ENCODE measurements at places on chromosomes 2 and 18. TPM values are rescaled to one million over a fixed set of nuclear protein-coding genes. Genes with fewer than 3 reads are reported as not detected.

Gene FBXO36
- total RNA-seq: 5.6 TPM

- peak; percentile 62 for DNase-seq
- H3K4me1 ChIP-seq: no peaks in the 10 kb centered on the region
Observed at GRCh38 chr2:64988420-64989125, 626 bp upstream of the SLC1A4 start.

DNA sequence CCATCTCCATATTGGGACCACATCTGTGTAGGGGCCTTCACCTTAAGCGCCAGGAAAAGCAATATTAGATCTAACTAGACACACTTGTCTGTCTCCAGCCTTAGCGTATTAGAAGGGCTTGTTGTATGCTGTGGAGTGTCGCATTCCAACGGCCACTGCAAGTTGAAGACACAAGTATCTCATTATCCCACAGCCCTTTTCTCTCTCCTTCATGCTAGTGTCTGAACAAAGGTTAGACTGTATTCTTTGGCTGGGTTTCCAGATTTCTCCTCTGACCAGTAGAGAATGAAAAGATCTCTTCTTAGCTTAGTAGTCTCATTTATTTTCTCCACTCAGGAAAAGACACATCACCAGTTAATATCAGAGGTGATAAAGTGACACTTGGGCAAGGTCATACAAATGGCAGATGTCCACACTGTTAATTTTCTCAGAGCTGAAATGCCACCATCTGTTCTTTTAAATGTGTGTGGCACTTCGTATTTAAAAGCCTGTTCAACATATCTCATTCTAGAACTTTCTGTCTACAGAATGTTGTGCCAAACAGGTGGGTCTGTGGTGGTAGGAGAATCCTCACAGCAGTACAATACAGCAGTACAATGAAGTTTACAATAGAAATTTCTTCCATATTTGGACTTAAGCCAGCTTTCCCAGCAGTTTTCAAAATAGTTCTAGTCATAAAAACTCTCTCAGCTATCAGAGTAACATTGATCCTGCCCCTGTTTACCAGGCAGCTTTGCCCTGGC, 94.0 kb upstream of the ITGA6 start:
- no peaks in the 10 kb centered on the region for H3K4me1 ChIP-seq
- no peaks in the 10 kb centered on the region for H3K36me3 ChIP-seq
- no peak for DNase-seq
- H3K27ac ChIP-seq: no peak overlapping the region

Gene DYSF
- 9.4 TPM for total RNA-seq

DNA sequence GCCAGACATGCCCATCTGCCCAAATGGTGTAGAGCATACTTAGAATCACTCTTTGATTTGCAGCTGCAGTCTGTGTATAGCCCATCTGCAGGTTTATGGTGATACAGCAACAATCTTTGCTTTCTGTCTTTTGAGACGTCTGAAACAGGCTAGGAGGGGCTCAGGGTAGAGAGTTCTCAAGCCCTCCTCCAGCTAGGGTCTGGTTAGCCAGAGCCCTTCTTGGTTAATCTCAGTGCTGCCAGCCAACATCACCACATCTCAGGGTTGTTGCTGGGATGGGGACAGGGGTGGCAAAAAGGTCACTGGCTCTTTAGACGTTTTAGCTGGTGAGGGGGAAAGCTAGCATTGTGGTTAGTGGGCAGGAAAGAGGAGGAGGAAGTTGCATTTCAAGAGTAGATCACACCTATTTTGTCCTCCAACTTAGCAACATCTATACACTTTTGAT, 136.6 kb upstream of the ACAA2 start:
- DNase-seq: no peak
- H3K27ac ChIP-seq: no peak overlapping the region
- no peaks in the 10 kb centered on the region for H3K36me3 ChIP-seq
- no peaks in the 10 kb centered on the region for H3K4me1 ChIP-seq
- no peak overlapping the region for H3K4me3 ChIP-seq
- H3K27me3 ChIP-seq: no peaks in the 10 kb centered on the region

- H3K36me3 ChIP-seq: no peaks in the 10 kb centered on the region
- H3K27me3 ChIP-seq: no peaks in the 10 kb centered on the region
- H3K4me1 ChIP-seq: no peaks in the 10 kb centered on the region
- DNase-seq: no peak
Observed at GRCh38 chr2:185663811-185664210, 74.8 kb upstream of the FSIP2 start.
